Stimulated activated CD4-positive, alpha-beta T cell treated with anti-CD3 and anti-CD28 coated beads, TNF-alpha, amount 100 ng/mL, for 4 hours (primary cell): ENCODE measurements at places on chromosomes 6 and 20.

DNA sequence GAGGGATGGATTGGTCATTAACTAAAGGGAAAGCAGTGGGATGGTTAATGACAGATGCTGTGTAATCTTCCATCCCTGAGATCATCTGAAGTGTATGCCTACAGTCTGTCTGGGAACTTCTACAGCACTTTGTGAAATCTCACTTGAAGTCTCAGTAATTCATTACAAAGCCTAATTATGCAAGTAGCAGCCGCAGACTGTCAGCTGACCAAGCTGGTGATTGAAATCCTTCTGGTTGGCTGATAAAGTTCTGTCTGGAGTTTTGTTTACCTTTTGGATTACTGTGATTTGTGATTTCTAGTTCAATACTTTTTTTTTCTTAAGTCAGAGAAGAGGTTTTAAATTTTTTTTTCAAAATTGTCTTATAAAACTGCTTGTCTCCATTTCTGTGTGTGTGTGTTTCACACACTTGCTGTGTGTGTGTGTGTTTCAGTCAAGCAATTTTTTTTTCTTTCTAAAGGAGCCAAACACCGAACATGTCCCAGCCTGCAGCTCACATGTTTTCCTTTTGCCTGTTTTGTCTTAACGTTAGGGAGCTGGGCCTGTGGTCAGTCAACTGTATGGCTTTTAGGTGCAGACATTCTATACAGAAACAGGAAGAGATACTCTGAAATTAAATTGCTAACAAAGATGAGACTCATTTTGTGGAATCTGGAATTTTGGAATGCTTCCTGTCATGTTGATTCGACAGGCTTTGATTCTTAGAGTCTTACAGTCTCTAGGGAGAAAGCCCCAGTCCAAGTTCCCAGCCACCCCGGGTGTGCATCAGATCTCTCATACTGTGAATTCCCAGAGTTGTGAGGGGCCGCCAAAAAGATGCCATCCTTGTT is 28.5 kb upstream of the ADGRF4 start:
- no peak for DNase-seq

- DNase-seq = no peak
Observed at GRCh38 chr20:50601511-50602431, 89.6 kb downstream of the RIPOR3 start.

GRCh38 chr6:133277900-133278545 is 36.9 kb downstream of the EYA4 start:
- DNase-seq = no peak

GRCh38 chr6:119540417-119540816 is 190.9 kb upstream of the MAN1A1 start:
- DNase-seq = no peak

GRCh38 chr20:63194007-63194796 is 21.7 kb downstream of the YTHDF1 start:
- no peak for DNase-seq
